ENCODE measurements at places on chromosomes 12 and 14.

DNA sequence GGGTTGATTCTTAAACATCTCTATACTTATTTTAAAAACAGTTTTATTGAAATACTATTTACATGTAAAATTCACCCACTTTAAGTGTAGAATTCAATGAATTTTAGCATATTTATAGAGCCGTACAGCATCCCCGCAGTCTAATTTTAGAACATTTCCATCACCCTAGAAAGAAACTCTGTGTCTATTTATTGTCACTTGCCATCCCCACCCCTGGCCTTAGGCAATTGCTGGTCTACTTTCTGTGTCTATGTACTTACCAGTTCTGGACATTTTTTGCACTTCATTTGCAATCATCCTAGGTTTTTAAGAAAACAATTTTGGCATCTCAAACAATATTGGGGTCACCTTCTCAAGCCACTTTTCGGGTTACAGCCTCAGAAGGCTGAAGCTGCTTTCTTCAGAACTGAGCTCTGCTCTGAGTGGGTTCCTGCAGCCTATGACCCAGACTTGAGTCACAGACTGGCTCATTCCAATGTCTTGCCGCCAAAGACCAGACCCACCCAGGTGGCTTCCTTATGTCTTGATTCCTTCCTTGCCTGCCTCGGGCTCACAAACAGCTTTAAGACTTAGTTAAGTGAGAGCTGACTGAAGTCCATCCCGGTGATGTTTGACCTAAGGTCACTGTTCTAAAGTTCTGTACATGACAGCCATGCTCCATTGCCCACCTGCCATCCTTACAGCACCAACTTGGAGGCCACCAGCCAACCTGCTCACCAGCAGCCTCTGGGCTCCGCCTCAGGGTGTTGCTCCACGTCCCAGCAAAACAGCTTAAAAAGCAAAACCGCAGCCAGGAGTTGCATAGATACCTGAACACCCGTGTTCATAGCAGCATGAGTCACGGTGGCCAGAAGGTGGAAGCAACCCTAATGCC is 131.5 kb downstream of the CHST11 start:
- DNase-seq: no peak

GRCh38 chr14:68937471-68938270 is 41.4 kb downstream of the ACTN1 start:
- DNase-seq: no peak

GRCh38 chr12:32698285-32698684 is 19.2 kb downstream of the DNM1L start:
- DNase-seq: no peak

- DNase-seq: peak; percentile 51
Observed at GRCh38 chr12:96241846-96242256, 47.7 kb downstream of the ELK3 start.

DNA sequence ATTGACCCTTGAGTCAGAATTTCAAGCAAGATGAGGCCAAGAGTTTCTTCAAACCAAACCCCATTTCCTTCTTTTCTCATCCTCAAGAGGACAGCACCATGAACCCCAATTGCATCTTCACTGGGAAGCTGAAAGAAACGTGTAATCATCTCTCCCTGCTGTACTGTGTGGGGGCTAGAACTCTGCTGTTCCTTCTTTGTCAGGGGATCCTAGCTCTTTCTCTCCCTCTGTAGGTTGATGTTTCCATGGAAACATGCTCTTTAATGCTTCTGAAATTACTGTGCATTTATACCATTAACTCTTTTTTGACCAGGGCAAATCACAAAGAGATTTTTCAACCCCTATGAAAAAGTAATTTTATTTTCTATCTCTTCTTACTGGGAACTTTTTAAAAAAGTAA is 295.1 kb downstream of the GRIN2B start:
- DNase-seq: no peak

- DNase-seq: no peak
Observed at GRCh38 chr12:6061660-6062059, 62.8 kb downstream of the VWF start.

- DNase-seq: no peak
Observed at GRCh38 chr12:29858270-29858786, 74.6 kb upstream of the TMTC1 start.

GRCh38 chr14:94378527-94379290 is 9.7 kb downstream of the SERPINA1 start:
- no peak for DNase-seq

Measured in activated CD4-positive, CD25-positive, alpha-beta regulatory T cell treated with anti-CD3 and anti-CD28 coated beads, Interleukin-2, amount 50 U/mL, for 16 hours (primary cell).